Left colon (tissue), 2 donors: ENCODE measurements at places on chromosomes 5 and 9. TPM values are rescaled to one million over a fixed set of nuclear protein-coding genes. Genes with fewer than 3 reads are reported as not detected.

SPATA31A3 gene
- not detected for total RNA-seq

PCDHGB4 gene
- 0.98 TPM for total RNA-seq

OR1Q1 gene
- not detected for total RNA-seq

TSSK1B gene
- total RNA-seq = not detected

PDLIM4 gene
- 1.5 TPM for total RNA-seq

KLHL9 gene
- total RNA-seq = 19.0 TPM

RIOK2 gene
- total RNA-seq = 22.8 TPM

FOXD4L4 gene
- total RNA-seq = not detected

CATSPER3 gene
- 0.70 TPM for total RNA-seq

DNA sequence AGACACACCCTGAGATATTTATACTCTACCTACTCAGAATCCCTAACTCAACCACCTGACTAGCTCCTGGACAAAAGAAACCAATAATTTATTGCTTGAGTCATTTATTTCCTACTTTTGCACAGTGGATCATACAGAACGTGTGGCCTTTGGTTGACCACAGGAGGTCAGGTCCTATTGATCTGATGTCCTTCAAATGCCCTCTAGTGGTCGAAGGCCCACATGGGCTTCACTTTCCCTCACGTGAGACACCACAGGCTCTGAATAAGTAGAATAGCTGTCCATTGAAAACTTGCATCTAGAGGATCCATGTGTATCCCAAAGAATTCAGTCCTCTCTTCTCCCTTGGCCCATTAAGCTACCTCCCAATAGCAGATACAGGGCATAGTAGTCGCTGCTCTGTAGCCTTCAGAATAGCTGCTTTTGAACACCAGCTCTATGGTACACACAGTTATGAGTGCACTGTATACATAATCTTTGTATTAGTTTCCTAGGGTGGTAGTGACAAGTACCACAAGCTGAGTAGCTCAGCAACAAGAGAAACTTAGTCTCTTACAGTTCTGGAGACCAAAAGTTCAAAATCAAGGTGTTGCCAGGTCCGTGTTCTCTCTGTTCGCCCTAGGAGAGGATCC, 177.6 kb upstream of the SMARCA2 start:
- DNase-seq = peak; percentile 10

GRCh38 chr9:14030375-14031059, 283.4 kb downstream of the NFIB start:
- peak; percentile 6 for DNase-seq

- no peak for DNase-seq
Measured at GRCh38 chr5:147855774-147856069, 22.8 kb upstream of the SCGB3A2 start.

DNA sequence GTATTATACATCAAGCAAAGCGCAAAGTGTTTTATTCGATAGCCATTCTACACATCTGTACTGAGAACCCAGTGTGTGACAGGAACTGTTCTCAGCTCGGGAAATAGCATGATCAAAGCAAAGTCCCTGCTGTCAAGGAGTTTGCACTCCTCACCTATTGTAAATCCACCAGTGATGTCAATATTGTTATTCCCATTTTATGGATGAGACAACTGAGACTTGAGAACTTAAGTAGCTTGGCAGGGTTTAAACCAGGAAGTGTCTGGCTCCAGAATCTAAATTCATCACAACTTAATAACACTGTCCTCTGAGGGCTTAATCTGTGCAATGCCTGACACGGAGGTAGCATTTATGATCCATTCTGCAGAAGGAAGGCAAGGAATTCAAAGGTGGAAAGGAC, 50.7 kb downstream of the ADAM19 start:
- DNase-seq = no peak

DNA sequence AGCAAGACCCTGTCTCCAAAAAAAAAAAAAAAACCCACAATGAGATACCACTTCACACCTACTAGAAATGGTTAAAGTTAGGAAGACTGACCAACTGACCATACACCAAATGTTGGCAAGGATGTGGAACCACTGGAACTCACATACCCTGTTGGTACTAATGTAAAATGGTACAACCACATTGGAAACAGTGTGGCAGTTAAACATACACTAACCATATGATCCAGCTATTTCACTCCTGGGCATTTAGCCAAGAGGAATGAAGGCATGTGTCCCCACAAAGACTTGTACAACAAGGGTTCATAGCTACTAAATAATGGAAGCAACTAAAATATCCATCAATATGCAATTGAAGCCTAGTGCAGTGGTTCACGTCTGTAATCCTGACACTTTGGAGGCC, 21.3 kb downstream of the NAIF1 start:
- no peak for DNase-seq

DNA sequence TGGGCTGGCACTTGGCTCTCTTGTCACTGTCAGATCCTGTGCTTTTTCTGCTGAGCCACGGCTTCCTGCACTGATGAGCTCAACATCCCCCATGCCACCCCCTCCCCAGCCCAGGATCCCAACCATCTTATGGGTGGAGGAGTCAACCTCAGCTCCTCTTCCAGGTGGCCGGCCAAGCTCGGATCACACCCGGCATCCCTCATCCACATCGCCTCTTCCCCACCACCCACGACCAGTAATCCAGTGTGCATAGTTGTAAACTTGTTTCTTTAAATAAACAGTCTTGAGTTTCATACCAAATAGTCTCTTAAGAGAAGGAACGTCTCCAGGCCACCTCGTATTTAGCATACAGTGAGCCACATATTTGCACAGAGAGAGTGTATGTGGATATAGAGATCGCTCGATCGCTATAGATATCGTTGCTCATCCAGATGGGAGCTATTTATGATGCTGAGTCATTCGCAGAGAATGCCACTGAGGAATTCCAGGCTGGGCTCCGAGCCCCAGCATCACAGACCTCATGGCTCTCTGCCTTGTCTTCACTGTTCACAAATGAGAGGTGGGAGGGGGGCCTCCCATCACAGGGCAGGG, 61.8 kb upstream of the CPLX2 start:
- DNase-seq = no peak

DNA sequence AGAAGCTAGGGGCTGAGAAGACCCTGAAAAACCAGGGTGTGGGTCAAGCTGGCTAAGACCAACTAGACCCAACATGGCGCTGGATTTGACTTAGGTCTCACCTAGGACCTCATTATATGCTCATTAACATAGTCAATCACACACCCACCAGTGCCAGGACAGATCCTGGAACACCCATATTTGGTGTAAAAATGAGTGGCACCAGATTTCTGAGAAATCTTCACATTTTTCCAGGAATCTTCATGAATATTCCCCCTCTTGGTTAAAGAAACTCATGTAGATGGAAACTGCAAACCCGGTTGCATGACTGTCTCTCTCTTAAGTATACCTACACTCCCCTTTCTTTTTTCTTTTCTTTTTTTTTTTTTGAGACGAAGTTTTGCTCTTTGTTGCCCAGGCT, 17.9 kb upstream of the RAB14 start:
- no peak for DNase-seq

GRCh38 chr5:134937526-134937925, 30.2 kb upstream of the CATSPER3 start:
- DNase-seq = no peak

DNA sequence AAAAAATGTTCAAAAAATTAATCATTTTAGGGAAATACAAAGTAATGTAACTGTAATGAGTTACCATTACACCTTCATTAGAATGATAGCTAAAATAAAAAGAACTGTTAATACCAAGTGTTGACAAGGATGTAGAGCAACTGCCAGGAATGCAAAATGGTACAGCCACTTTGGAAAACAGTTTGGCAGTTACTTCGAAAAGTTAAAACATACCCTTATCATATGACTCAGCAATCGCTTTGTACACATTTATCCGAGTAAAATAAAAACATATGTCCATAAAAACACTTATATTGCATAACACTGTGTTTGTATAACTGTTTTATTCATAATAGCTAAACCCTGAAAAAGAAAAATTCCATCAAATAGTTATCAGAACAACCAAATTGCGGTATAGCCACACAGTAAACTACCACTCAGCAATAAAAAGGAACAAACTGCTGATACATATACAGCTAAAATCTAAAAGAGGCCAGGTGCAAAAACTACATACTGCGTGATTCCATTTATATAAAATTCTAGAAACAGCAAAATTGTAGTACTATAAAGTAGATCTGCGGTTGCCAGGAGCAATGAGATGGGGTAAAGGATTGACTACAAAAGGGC, 61.7 kb downstream of the RFX3 start:
- no peak for DNase-seq

- no peak for DNase-seq
Measured at GRCh38 chr9:34430843-34431437, 27.4 kb downstream of the FAM219A start.

GRCh38 chr9:14349146-14349446, 35.2 kb upstream of the NFIB start:
- DNase-seq = no peak

- DNase-seq = no peak
Measured at GRCh38 chr5:113187906-113188305, 211.3 kb downstream of the DCP2 start.

DNA sequence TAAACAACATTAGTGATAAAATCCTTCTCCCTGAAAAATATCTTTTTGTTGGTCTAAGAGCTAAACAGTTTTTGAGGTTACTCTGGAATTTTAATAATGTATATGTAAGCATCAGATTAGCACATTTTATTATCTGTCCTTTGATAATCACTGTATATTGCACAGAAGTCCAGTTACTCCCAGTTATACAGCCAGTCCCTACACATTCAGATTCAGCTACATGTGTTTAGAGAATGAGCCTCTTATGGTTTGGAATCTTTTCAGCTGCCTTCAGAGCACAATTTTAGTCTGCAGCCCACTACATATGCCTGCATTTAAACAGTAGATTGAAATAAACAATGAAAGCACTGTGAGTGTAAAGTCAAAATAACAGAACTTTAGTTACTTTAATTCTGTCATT, 438.2 kb downstream of the ARHGEF28 start:
- no peak for DNase-seq

DNA sequence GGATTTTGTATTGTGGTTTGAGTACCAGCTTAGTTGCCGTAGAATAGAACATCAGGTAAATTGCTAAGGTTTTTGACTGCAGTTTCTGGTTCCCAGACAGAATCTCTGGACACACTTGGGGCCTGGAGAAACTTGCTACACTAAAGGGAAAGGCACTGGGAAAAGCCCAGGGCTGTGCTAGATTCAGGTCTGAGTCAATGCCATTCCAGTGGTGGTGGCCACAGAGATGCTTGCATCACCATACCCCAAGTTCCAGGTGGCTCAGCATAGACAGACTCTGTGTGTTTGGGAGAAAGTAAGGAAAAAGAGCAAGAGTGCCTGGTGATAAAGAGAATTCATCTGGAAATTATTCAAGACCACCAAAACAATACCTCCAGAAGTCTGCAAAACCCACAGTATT, 120.6 kb downstream of the HMHB1 start:
- no peak for DNase-seq

GRCh38 chr5:33810491-33811120, 81.2 kb downstream of the ADAMTS12 start:
- no peak for DNase-seq

GRCh38 chr5:122121479-122122465, 7.6 kb upstream of the ZNF474 start:
- no peak for DNase-seq

DNA sequence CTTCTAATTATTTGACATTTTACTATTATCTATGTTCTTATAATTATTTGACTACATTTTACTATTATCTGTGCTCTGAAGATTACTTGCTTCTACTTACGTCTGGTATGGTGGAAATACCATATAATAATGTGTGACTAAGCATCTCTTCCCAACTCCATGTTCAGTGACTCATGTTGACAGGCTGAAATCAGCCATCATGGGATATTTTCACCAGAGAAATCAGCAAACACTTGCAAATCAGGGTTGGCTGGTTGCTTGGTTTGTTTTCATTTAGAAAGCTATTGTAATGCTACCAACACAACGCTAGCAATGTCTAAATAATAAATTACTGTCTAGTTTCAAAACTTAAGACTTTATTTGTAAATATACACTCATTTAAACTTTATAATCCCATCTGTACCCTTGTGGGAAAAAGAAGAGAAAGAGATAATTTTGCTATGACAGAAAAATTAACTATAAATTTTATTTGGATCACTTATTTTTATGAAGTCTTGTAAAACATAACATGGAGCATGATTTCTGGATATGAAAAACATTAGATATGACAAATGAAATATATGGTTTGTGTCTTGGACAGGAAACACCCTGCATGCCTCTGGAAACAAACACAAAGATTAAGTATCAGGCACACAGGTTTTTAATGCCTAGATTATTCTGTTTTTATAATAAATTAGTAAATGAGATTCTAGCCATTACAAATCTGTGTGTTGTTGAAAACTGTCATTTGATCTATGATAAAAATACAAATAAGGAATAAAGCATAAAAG, 337.6 kb downstream of the BNC2 start:
- DNase-seq = no peak

DNA sequence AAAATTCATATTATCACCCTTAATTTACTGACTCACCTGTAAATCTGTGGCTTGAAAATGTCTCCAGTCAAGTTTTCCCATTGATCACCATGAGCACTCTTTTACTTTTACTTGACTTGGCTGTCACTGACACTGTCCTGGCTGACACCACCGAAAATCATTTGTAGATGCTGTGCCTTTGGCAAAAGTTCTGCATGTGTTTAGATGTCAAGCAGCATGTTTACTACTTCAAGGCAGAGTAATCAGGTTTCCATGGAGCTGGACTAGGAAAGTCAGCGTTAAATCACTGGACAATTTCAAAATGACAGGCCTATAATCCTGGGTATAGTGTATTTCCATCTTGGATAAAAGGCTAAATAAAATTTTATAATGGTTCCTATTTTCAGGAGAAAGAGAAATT, 1530.6 kb upstream of the CDH6 start:
- DNase-seq = no peak

DNA sequence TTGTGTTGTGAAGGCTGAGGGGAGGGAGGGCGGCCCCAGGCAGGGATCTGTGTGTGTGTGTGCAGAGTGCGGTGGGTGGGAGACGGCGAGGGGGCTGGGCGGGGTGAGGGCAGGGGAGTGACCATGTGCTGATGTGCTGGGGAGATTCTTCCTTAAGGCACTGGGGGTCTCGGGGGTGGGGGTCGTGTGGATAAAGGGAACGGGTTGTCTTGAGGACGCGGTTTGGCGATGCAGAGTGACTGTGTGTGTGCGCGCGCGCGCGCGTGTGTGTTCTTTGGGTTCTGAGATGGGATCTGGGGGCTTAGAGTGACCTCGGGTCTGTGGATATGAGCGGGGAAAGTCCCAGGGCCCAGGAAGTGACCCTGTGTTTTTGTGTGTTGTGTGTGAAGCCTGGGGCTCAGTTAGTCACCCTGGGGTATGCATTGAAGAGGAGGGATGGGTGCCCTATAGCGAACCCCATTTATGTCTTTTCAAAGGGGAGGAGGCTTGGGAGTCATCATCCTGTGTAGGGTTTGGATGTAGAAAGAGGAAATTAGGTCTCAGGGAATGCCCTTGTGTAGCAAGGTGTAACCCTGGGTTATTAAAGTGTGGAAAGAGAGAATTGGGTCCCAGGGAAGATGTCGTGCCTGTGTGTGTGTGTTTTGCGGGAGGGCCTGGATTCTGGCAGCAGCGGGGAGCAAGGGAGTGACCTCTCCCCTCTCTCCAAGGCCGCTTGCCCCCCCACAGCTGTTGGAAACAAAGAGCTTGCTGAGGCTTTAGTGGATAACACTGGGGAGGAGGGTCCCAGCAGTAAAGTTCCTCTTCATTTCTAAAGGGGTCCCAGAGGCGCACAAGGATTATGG, 1.4 kb downstream of the TMEFF1 start:
- peak; percentile 5 for DNase-seq

GRCh38 chr9:17744786-17745185, 165.9 kb downstream of the SH3GL2 start:
- no peak for DNase-seq

- no peak for DNase-seq
Measured at GRCh38 chr5:979100-979817, 29.3 kb upstream of the NKD2 start.

GRCh38 chr5:86175224-86175623, 442.5 kb upstream of the COX7C start:
- no peak for DNase-seq
